Kasumi-1 (cell line): ENCODE measurements at places on chromosomes 2 and 18.

DNA sequence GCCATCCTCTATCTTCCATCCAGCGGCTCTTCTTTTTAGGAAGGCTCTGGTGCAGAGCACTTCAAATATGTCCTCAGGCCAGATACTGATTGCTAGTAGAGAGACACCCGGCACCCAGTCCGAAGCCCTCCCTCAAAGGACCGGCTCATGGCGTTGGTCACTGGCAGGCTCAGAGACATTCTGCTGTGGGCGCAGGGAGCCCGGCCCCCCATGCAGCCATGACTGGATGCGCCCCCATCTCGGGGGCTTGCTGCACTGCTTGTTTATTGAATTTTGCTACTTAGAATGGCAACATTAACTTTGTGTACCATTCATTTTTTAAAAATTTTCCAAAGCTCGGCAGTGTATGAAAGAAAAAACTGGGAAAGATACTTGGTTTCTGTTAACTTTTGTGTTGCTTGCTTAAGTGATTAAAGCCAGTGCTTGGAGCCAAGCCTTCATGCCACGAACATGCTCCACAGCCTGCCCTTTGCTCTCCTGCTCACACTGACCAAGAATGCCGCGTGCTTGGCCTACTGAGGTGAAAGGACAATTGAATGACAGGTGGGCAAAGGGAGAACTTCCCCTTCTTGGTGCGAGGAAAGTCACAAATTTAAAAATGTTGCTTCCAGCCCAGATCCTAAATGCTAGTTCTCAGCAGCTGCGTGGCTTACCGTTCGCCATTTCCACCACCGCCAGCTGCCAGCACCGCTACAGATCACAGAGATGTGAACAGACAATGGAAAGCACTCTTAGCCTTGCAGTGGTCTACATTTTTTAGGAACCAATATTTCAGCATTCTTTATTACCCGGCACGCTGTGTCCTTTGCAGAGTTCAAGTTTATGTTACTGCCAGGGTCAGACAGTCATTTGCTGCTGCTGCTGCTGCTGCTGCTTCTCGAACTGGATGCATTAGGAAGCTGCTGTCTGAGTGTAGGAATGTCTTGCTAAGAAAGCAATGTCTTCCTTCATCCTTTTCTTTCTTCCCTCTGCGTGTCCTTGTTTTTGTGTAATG lies 76.7 kb downstream of the FAM210A start:
- DNase-seq, result no peak

DNA sequence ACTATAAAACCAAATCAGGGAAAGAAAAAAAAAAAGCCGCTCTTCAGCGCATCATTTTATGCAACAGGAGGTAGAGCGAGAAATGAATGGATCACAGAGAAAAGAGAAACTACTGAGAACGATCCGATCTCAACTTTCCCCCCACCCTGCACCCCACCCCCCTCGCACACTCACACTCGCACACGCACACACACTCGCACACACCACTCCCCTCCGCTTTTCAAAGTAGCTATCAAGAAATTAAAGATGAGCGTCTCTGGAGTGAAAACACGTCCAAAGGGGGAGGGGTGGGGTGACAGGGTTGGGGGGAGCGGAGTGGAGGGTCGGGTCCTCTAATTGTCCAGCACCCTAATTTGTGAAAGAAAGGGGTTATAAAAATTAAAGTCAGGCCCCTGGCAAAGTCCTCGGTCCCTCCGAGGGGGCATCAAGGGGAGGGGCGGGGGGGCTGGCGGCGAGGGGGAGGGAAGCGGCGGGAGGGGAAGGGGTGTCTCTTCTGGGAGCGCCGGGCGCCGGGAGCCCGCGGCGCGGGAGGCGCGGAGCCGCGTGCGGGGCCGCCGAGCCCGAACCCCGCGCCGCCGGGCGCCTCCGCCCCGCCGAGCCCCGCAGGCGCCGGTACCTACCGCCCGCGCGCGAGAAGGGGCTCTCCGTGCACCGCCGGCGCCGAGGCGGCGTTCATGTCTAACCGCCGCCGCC lies 428 bp downstream of the TCF4 start:
- no peak for DNase-seq

DNA sequence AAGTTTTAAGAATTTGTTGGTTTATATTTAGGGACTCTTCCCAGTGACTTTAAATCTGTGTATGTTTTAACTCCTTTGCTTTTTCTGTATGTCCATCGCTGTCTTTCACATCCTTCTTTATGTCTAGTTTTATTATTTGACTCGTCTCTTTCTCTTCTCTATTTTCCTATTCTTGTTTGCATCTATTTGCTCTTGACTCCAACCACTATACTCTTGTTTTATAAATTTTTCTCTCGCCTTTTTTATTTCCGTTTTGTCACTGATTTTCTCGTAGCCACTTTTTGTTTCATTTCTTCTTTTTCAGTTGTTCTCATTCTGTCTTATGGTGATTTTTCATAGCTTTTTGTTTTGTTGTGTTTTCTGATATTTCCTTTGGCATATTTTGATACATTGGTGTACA lies 170.5 kb upstream of the NETO1 start:
- no peak for DNase-seq

DNA sequence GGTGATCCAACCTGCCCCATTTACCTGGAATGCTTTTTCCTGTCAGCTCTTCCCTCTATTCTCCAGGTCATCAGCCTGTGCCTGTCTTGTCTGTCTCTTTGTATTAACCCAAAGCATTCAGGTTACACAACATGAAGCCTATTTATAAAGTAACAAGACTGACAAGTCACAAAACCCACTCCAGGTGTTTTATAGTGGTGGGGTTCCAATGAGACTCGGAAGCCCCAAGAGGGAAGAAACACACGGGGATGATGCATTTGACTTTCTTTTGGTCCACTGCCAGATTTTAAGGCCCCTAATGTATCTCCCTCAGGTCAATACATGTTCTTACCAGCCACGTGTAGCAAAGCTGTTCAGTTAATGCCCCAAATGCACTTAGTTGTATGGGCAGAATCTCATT lies 27.5 kb downstream of the TGFA start:
- no peak for DNase-seq

DNA sequence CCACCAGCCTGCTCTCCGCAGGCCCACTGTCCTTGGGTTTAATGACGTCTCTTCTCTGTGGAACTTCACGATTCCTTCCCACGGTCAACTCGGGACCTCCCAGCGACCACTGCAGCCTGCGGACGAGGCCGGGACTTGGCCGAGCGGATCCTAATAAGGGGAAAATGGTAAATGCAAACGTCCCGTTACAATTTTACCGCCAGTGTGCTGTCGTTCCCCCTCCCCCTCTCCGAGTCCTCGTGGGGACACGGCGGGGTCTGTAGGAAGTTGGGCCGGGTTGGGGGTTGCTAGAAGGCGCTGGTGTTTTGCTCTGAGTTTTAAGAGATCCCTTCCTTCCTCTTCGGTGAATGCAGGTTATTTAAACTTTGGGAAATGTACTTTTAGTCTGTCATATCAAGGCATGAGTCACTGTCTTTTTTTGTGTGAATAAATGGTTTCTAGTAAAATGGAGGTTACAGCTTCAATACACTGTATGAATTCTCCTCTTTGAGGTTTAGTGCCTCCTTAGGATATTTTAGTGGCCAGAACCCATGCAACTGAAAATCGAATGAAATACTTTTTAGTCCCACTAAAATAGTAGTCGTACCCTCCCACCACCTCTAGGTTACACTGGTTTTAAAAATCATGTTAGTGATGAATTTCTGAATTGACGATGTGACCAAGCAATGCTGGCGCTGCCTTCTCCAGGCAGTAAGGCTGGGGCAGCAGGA lies 2.3 kb downstream of the HOXD11 start:
- DNase-seq, result peak; percentile 27

DNA sequence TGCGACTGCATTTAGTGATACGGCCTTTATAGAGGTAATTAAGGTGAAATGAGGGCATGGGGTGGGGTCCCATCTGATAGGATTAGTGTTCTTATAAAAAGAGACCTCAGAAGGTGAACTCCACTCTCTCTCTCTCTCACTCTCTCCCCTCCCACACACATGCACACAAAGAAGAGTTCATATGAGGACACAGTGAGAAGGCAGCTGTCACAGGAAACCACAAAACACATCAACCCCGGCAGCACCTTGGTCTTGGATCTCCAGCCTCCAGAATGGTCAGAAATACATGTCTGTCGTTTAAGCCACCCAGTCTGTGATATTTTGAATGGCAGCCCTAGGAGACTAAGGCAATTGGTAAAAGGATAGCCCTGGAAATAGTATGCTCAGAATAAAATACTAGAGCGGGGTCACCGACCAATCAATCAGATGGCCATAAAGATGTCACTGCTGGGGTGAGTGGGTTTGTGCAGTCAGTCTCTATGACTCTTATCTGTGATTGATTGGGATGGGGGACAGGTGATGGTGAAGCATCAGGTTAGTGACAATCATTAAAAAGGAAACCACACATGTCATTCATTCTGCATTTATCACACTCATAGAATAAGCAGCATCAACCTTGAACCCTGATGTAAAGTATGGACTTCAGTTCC lies 118.9 kb upstream of the POU3F3 start:
- peak; percentile 83 for DNase-seq

DNA sequence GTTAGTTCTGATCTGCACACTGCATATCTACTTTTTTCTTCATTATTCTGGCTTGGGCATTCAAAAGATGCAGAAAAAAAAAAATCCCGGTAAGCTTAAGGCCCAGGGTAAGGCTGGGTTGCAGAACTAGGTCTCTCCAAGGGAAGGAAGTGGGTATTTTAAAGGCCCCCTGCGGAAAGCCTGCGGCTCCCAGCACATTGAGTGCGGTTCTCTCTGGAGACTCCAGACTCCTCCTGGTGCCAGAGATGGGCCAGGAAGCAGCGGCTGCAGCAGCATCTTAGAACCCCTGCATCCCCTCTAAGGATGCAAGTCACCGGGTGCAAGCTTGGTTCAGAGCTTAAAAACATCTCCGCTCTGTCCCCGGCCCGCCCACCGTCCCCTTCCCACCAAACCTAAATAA lies 49.5 kb downstream of the TGIF1 start:
- peak; percentile 79 for DNase-seq

DNA sequence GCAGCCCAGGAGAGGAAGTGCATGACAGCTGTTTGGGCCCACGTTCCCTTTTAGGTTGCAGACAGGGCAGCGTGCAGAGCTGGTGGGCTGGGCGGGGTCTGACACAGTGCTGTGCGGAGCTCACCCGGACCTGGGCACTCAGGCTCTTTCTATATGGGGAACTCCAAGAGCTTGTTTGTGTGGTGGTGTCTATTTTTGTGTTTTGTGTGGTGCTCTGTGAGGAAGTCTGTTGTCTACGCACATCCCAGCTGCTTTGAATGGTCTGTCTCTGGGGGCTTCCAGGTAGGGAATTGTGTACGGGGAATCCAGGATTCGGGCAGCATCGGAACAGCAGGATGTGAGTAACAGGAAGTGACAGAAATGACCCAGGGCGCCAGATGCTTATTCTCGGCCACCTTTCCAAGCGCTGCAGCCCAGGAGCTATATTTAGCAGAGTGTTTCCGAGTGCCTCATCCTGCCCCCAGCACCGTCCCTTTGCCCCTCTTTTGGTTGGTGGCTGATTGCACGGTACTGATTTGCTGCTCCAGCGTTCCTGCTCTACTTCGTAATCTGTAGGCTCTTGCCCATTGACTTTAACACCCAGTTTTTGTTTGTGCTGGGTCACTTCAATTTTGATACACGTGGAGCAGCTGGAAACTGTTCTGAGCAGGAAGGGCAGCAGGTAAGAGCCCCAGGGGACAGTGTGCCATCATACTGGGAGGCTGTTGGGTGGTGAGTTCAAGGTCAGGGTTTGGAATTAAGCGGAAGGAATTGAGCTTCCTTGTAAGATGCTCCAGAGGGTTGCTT lies 64.7 kb downstream of the DGKD start:
- DNase-seq, result peak; percentile 9
